SK-MEL-5 (cell line): ENCODE measurements at places on chromosomes 2 and 18.

GRCh38 chr2:3073041-3073595 lies 304.5 kb downstream of the EIPR1 start:
- DNase-seq: no peak

DNA sequence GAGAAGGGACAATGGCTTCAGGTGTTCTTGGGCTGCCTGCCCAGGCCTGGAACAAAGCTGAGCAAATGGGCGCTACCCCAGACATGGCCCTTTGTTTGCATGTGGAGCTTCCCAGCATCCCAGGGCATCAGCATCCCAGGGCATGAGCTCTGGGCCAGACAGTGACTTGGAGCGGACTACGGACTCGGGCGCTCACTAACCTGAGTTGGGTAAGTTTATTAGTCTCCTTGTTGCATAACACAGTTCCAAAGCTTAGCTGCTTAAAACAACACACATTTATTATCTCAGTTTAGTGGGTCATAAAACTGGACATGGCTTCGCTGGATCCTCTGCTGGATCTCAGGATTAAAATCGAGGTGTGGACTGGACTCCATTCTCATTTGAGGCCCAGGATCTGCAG lies 35.8 kb downstream of the MC2R start:
- DNase-seq: no peak

- DNase-seq: no peak
Observed at GRCh38 chr2:227398684-227399670, 11.2 kb upstream of the SCYGR1 start.

GRCh38 chr18:70172225-70172624 lies 33.3 kb downstream of the RTTN start:
- peak; percentile 24 for DNase-seq

DNA sequence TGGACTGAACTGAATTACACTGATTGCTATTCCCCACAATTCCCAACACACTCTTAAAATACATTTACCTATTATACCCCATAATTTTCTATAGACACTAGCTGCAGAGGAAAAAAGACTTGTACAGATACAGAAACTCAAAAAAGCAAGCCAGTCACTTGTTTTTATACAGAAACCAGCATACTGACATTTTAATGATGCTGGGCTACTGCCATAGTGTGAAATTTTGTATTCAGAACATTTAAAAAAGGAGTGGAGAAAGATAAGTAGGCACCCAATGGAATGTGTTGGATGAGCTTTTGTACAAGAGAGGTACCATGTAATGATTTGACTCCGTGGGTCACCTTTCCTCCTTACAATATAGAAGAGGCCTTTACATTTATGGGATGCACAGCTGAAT lies 740.1 kb downstream of the PLCL1 start:
- no peak for DNase-seq

GRCh38 chr2:8329660-8330622 lies 351.9 kb upstream of the ID2 start:
- no peak for DNase-seq

GRCh38 chr18:73409242-73409641 lies 541.5 kb upstream of the NETO1 start:
- DNase-seq: no peak

DNA sequence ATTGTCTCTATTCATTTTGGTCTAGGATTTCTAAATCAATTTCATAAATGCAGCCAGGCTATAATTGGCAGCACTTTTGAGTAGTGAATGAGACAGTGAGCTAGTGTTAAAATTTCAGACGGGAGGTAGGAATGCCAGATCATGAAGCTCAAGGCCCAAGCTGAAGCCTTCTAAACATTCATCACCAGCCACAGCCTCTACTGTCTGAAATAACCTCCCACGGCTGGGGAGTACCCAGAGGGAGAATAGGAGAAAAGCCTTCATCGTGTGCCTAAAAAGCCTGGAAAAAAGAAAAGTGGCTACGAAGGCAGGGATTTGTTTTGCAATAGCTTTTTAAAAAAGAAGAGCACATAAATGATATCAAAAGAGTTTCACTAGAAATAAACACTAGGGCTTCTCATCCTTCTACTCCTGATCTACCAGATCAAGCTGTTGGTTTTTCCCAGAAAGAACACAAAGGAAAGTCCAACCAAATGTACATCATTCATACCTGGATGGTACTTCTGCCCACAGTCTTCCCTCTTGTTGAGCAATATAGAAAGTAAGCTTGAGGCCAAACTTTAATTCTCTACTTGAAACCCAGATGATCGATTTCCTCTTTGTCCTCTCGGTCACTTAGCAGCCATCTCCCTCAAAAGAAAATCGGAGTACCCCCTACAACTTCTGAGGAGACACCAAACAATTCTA lies 48.1 kb upstream of the SLC39A10 start:
- no peak for DNase-seq

- no peak for DNase-seq
Observed at GRCh38 chr2:182280118-182280517, 146.7 kb downstream of the PDE1A start.

DNA sequence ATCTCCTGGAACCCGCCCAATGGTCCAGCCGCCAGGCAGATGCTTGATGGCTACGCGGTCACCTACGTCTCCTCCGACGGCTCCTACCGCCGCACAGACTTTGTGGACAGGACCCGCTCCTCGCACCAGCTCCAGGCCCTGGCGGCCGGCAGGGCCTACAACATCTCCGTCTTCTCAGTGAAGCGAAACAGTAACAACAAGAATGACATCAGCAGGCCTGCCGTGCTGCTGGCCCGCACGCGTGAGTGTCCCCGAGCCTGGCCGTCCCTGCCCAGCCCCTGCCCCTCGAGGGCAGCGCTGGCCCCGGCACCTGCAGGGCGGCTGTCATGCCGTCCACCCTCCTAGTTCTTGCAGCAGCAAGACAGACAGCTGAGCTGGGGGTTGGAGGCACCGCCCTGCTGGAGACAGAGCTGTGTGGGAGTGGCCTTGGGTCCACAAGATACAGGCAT lies 36.7 kb downstream of the MTERF4 start:
- DNase-seq: no peak

DNA sequence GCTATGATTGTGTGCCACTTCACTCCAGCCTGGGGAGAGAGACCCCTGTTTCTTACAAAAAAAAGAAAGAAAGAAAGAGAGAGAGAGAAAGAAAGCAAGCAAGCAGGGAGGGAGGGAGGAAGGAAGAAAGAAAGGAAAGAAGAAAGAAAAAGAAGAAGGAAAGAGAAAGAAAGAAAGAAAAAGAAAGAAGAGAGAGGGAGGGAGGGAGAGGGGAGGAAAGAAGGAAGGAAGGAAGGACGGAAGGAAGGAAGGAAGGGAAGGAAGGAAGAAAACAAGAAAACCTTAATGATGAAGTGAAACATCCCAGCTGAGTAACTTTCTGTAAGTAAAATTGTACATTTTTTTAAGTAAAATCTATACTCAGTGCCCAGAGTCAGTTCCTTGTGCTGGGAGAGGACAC lies 75.5 kb upstream of the GLS start:
- no peak for DNase-seq

GRCh38 chr2:58378152-58378551 lies 137.0 kb upstream of the FANCL start:
- no peak for DNase-seq

GRCh38 chr2:170712653-170713542 lies 2.2 kb upstream of the SP5 start:
- DNase-seq: no peak

- peak; percentile 40 for DNase-seq
Observed at GRCh38 chr2:44170311-44170717, 1.6 kb downstream of the PPM1B start.

DNA sequence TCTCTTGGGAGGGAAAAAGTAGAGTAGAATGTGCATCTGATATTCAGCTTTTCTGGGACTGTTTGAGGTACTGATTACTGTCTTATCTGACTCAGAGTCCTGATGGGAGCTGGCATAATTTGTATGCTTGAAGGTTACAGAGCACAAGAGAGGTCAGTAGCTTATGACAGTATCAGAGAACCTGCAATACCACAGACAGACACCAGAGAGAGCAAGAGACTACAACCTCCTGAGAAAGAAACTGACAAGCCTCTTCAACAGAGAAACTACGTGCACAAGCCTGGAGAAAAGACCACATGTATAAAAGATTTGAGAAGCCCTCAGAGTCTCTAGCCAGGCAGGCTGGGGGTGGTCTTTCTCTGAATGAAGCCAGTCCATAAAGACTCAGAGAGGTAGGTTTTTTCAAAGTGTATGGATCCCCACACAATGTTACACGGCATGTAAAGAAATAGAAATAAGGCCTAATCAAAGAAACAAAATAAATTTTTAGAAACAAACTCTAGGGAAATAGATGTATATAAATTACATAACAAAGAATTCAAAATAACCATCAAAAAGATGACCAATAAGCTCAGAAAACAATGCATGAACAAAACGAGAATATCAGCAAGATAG lies 568.3 kb downstream of the LRRTM4 start:
- peak; percentile 88 for DNase-seq

DNA sequence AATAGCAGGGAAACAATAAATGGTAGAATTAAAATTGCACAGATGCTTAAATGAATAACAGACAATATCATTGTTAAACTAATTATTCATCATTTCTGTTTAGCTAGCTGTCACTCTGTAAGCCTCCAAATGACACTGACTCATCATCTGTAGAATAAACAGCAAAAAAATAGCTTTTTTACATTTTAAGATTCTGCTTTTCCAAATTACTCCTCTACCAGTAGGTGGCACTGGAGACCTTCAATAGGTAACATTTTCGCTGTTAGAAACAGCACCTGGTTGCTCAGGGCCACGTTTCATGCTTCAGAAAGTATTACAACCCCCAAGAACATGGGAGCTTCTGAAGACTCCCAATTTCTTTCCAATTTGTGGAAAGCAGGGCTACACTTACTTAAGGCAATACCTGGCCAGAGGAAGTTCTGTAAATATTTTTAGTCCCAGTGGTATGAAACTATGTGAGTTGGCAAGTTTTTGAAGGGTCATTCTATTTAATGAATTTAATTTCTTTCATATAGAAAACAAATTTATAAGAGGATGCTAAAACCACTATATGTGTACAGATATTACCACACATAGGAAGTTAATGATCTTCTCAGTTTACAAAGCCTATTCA lies 45.4 kb downstream of the TTN start:
- peak; percentile 66 for DNase-seq

DNA sequence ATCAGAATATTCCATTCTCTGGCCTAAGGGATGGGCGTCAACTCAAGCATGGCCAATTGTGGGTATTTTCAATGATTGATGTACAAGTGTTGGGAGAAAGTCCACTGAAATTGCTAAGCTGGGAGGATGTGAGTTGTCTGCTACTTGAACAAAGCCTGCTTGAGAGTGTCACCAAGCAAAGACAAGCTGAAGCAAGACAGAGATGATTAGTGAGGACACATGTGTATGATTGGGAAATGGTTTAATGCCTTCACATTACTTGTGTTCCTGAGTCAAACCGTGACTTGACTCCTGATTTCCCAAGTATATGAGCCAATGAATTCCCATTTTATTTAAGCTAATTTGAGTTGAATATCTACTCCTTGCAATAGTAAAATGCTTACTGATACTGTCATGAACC lies 23.7 kb upstream of the NRP2 start:
- DNase-seq: no peak

GRCh38 chr2:149686136-149687051 lies 98.8 kb upstream of the MMADHC start:
- DNase-seq: no peak

DNA sequence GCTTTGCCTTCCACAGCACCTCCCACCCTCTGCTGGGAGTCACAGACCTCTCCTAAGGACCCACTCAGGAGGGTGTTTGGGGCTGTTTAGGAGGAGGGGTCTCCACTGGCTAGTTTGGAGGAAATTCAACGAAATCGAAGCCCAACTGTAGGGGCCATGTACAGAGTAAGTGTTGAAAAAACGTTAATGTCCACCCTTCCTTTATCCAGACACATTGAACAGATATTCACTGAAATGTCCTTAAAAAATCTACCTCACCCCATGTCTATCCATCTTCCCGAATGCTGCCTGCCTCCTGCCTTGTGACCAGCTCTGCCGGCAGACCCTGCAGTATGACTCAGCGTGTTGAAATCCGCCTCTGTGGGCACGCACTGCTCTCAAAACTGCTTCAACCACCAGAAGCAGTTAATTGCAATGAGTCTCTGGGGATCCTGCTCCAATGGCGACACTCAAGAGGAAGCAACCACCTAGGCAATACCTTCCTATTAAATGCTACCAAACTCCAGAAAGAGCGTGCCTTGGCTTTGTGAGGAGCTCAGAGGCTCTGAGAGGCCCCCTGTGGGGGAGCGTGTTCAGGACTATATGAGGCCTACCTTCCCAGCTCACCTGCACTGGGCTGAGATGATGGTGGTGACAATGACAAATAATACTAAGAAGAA lies 61.4 kb upstream of the RTN4 start:
- peak; percentile 82 for DNase-seq

GRCh38 chr2:65281627-65282351 lies 54.2 kb downstream of the ACTR2 start:
- DNase-seq: no peak

DNA sequence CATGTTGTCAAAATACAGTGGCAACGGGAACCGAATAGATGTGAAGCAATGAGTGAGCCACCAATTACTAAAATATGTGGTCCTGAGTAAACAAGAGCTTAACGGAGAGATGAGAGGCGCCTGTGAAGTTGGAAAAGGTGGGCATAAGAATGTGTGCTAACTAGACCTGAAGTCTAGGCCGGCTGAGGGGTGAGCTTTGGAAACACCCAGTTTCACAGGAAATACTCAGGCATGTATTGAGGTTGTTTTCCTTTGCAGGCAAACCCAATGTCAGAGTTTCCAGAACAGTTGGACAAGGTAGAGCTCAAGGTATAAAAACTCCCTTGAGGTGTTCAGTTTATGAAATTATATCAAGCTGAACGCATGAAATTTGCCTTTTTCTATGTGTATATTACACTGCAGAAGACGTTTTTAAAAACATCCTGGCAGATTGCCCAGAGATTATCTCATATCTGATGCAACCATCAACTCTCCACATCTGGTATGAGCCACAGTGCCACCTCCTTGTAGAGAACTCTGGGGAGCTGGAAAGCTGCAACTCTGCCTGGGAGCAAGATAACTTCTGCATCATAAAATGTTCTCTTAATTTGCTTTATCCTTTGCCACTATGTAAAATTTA lies 3.9 kb upstream of the WDSUB1 start:
- peak; percentile 48 for DNase-seq

- no peak for DNase-seq
Observed at GRCh38 chr18:46152808-46153617, 48.8 kb downstream of the HAUS1 start.

DNA sequence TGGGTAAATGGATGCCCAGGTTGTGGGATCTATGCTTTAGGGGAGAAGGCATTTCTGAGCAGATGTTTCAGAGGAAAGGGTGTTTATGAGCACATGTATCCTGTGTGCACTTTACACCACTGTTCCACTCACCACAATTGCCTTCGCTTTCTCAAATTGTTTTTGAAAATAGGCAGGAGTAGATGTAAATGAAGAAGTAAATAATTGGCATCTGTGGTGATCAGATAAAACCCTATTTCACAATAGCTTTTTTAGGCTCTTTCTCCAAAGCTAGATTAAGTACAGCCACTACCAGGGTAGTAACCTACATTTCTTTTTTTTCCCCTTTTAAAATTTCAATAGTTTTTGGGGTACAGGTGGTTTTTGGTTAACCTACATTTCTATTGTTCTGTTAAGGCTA lies 40.6 kb downstream of the TMEM178A start:
- no peak for DNase-seq
